ENCODE measurements at places on chromosomes 11 and 22.

DNA sequence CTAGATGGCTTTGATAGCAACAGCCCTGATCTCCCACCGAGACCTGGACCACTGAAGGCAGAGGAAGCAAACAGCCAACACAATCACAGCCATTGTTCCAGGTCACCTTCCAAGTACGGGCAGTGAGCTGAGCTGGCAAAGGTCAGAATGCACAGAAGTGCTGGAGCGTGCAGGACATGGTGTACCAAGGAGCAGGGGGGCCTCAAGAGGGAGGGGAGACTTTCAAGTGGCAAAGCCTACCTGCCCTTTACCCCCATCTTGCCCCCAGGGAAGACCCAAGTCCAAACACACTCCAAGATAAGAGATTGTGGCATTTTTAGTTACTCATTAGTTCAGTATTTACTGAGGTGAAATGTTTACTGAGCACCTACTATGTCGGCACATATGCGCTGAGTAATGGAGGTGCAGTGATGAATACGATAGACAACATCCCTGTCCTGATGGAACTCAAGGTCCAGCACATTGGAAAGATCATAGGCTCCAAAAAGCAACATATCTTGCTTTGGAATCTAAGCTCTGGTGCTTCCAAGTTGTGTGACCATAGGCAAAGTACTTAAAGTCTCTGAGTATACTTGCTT, 26.0 kb upstream of the TTC12 start:
- no peak for DNase-seq

GRCh38 chr11:88555018-88555828, 217.7 kb upstream of the CTSC start:
- DNase-seq: no peak

DNA sequence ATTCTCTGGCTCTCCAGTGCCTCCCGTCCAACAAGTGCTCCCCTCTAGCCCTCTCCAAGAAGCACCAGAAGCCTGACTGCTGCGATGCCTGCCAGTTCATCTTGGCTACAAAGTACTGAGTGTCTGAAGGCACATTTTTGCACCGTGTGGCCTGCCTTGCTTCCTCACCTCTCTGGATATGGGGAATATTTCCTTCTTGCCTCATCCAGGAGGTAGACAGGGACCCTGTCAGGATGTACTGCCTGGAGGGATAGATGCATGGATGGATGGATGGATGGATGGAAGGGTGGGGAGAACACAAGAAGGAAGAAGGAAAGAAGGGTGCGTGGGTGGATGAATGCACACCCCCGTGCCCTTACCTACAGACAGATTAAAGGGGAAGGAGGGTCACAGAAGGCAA, 27.6 kb downstream of the KCTD17 start:
- no peak for DNase-seq

GRCh38 chr11:61266602-61267001, 25.6 kb downstream of the PGA5 start:
- DNase-seq: no peak

- no peak for DNase-seq
Measured at GRCh38 chr22:44764373-44764772, 12.0 kb downstream of the ARHGAP8 start.

DNA sequence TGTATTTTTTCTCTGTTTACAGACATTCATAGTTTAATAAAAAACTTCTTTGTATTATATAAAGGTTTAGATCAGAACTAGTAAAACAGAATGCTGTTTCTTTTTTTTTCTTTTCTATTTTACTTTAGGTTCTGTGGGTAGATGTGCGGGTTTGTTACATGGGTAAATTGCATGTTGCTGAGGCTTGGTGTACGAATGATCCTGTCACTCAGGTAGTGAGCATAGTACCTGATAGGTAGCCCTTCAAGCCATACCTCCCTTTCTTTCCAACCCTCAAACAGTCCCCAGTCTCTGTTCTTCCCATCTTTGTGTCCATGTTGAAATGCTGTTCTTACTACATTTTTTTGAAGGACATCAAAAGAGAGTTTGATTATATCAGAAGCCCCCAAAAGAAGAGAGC, 3.2 kb downstream of the ATM start:
- no peak for DNase-seq

DNA sequence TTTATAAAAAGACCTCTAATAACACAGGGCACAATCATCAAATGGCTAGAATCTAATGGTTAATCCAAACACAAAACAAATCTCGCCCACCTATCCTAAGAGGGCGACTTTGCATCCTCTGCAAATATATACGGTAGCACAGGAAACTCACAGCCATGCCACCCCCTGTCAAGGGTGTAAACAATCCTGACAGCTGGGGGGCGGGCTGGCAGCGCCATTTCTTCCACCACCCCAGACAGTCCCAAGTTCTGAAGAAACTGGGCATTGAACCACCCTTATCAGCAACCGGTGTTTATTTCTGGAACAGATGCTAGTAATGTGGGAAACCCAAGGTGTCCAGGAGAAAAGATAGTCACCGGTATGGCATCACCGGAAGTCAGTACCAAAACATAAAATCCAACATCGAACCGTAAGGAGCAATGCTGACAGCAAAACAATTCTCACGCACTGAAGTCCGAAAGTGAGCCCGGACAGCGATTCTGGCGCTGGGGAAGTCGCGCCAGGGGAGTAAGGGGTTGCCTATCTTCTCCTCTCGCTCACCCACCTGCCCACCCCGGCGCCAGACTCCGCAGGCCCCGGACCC, 825 bp downstream of the FBXO3 start:
- no peak for DNase-seq

DNA sequence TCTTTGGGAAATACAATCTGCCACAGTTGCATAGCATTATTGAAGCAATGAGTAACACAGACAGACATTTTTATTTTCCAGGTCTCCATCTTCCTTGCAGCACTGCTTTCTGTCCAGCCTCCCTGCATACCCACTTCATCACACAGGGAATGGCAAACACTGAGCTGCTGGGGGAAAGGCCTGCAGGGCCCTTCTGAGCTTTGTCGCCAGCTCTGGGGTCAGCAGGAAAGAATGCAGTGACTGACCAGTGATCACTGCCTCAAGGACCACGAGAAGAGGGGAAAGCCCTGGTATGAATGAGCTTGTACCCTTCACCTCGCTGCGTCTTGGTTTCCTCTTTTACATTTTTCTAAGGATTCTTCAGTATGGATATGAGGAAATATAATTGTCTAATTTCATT, 21.3 kb upstream of the MICAL2 start:
- no peak for DNase-seq

GRCh38 chr11:128455766-128456165, 131.6 kb downstream of the ETS1 start:
- DNase-seq: no peak

Data from left ventricle myocardium inferior (tissue), 1 donor.